ENCODE measurements at places on chromosomes 2 and 18.

DNA sequence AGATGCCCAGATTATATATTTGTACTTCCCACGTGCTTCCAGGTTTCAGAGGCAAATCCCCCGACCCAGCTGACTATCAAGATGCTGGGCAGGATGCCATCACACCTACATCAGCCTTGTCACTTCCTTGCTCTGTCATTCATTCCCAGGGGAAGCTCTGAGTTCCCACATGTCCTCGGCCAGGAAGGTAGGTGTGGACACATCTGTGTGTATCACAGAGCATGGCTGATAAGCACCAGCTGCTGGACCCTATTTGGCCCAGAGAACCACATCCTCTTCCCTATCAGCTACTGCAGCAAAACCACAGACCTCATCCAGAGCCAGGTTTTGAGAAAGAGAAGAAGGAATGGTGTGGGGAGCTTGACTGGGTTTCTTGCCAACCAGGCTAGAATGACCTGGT, 31.9 kb upstream of the ITGA6 start:
- no peak for DNase-seq

GRCh38 chr2:216235896-216236295, 126.7 kb downstream of the XRCC5 start:
- no peak for DNase-seq

DNA sequence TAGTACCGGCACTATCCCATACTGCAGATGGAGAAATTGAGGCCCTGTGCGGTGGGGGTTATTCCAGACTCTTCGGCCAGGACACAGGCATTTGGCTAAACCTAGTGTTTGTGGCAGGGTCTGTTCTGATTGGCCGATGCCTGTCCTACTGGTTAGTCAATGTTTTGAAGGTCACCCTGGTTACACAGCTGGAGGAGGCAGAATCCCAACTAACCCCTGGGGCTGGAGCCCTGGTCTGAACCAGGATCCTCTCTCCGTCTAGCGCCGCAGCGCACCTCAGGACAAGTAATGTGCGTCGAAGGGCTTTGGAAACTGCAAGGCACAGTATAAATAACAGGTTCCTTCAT, 19.4 kb downstream of the TEX44 start:
- DNase-seq, result no peak

GRCh38 chr2:38515155-38516074, 87.3 kb downstream of the HNRNPLL start:
- no peak for DNase-seq

- no peak for DNase-seq
Observed at GRCh38 chr2:46435353-46435752, 44.0 kb upstream of the TMEM247 start.

- DNase-seq, result no peak
Observed at GRCh38 chr2:26727641-26728561, 35.4 kb downstream of the KCNK3 start.

DNA sequence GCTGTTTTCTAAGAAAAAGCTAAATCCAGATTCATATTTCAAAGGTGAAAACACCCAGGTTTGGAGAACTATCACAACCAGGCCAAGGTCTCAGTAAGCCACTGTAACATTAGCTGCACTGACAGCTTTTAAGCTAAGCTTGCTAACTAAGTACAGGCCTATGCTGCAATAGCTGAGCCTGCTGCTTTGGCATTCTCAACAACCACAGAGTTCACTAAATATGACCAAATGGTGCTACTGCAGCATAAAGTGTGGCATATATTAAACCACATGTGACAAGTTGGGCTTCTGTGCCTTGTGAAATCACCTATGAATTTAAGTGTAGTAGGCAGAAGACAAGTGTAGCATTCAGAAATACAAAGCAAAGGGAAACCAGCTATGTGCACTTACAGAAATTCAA, 206.7 kb downstream of the TCF4 start:
- DNase-seq, result no peak

DNA sequence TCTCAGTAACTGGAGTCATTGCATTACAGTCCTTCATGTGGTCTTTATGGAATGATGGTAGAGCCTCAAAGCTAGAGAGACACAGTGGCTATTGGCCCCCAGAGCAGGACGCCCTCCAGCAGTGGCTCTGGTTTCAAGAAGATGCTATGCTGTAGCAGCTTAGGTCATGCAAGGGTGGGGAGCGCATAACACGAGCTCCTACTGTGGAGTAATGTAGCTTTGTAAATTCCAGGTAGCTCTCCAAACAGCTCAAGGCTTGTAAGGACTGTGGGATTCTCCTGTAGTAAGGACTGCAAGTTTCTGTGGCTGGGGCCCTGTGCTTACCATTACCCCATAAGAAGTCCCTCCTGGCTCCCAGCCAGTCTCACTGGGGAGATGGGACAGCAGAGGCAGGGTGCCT, 15.6 kb downstream of the APLF start:
- no peak for DNase-seq

GRCh38 chr18:56517761-56518160, 120.6 kb downstream of the TXNL1 start:
- no peak for DNase-seq

GRCh38 chr2:43894743-43895142, 56.0 kb downstream of the ABCG8 start:
- DNase-seq, result no peak

- DNase-seq, result no peak
Observed at GRCh38 chr2:133061874-133062593, 392.0 kb upstream of the LYPD1 start.

DNA sequence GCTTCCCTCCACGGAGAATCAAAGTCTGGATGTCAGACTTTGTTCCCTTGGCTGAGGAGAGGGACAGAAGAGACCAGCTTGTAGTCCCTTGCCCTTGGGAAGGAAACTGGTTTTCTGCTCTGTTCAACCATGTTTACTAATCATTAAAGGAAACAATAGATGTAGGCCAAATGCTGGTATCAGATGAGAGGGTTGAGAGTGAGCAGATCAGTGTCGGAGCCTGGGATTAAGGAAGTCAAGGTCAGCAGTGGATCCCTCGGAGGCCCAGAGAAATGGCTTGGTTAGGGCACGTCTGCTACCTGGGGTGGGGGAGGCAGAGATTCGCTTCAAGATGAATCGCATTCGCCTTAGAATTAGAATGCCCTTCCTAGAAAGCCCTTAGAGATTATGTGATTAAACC, 109.1 kb downstream of the MYCN start:
- no peak for DNase-seq

GRCh38 chr2:3639653-3640052, 18.3 kb upstream of the ALLC start:
- DNase-seq, result no peak

DNA sequence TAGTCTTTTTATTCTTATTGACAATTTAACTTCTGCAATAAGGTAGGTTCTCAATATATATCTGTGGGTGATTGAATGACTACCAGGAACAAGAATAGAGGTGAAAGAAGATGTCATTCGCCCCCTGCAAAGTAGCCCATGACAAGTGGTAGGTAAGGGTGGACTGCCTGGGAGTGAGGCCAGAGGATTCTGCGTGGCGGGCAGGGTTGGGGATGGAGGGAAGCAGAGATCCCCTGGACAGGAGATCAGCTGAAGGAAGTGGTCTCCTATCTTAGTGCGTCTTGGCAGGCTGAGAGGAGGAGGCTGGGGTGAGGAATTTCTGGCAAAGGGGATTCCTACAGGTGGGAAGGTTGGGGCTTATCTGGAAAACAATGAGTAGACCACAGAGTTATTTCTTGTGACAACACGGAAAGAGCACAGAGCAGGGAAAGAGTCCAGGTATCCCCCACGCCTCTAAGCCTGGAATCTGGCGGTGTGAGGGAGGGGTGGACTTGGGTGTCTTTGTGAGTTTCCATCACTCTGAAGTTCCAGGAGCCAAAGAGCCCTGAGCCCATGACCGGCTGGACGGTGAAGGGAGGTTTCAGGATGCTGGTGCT, 21.5 kb upstream of the MYCN start:
- DNase-seq, result no peak

GRCh38 chr18:13564579-13564978, 161.8 kb downstream of the FAM210A start:
- DNase-seq, result no peak

DNA sequence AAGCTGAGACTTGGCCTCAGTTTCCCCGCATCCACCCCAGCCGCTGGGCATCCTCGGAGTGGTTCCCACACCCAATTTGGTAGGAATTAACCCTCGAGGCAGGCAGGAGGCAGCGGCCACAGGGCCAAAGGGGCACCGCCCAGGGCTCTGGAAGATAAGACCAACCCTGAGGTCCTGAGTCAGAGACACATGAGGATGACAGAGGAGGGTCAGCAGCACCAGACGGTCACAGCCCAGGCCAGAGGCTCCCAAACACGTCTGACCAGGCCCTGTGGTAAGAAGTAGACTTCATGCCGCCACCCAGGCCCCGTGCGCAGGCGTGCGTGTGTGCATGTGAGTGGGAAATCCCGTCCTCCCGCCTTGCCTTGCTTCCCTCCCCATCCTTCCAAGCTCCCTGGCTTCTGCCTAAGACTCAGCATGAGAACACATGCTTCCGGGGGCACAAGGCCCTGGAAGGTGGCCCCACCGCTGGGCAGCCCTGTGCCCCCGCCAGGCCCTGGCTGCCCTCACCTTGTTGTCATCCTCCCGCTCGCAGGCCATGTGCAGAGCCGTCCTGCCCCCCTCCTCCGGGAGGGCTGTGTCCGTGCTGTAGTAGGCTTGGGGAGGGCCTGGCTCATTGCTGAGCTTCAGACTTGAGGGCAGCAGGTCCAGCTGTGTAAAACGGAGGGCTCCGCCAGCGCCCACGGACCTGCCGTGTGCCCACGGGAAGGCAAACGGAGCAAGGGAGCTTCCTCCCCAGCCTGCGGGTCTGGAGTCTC, 46.3 kb downstream of the ANKMY1 start:
- no peak for DNase-seq

- no peak for DNase-seq
Observed at GRCh38 chr2:191153716-191154115, 2.9 kb upstream of the STAT4 start.

DNA sequence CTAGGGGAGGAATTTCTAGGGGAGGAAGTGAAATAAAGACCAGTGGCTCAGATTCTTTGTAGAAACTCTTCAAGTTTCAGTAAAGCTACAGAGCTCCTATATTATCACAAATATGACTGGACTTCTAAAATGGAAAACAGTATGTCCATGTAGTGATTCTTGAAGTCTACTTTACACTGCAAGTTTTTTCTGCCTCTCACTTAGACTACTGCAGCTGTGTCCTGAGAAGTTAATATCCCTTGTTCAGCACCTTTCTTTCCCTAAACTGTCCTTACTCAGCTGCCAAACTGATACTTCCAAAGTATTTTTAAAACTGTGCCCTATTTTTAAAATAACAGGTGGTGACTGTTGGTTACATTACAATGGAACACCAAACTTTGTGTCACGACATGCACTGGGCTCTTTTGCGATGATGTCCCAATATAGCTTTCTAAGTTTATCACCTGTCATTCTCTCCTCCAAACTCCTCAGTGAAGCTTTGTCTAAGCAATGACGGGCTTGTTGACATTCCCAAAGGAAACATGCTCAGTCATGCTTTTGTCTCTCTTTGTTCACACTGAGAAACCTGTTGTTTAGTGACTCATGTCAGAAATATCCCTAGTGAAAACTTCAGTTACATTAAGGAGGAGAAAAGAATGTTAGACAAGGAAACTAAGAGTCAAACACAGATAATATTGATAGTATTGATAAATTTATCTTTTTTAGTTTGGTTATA, 341.1 kb downstream of the ARL6IP6 start:
- DNase-seq, result no peak

DNA sequence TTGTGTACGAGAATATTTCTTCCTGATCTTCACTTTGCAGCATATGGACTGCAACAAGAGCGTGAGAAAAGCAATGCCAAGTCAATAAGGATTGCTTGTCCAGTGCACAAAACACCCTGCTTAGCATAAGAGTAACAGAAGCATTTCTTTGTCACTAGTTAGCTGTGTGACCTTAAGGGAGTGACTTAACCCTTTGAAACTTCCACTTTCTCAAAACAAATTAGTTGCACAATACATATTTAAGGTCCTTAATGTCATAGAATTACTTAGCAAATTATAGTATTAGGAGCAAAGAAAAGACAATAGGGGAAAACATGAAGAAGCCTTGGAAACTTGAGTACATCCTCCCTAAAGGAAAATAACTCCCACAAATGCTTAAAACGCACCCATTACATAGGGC, 230.1 kb downstream of the RNF152 start:
- no peak for DNase-seq

DNA sequence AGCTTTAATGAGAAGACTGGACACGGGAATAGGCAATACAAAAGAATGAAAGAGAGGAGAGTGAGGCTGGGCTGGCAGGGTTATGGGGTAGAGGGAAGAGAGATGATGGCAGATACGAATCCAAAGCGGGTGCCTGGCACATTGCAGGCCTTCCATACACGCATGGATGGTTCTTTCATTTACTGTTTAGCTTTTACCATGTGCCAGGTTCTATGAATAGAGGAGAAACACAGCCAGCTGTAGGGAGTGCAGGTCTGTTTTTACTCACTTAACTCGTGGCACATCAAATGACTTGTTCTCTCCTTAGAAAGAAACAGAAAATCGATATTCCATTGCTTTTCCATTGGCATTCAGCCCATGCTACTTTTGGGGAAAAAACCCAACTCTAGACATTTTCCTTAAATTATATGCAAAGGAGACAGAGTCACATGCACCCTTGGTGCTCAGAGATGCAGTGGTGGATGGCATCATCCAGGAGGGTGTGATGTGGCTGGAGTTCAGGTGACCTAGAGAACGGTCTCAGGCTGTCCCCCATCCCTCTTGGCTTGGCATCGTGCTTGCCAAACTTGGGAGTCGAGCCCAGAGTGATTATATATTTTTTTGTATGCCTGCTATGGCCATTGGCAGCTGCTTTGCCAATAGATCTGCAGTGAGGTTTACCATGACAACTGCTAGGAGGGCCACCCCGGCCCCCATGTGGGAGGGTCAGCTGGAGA, 6.2 kb downstream of the LTBP1 start:
- no peak for DNase-seq

- no peak for DNase-seq
Observed at GRCh38 chr2:235085476-235085875, 133.7 kb downstream of the SH3BP4 start.

GRCh38 chr2:8281950-8282857, 399.7 kb upstream of the ID2 start:
- no peak for DNase-seq

DNA sequence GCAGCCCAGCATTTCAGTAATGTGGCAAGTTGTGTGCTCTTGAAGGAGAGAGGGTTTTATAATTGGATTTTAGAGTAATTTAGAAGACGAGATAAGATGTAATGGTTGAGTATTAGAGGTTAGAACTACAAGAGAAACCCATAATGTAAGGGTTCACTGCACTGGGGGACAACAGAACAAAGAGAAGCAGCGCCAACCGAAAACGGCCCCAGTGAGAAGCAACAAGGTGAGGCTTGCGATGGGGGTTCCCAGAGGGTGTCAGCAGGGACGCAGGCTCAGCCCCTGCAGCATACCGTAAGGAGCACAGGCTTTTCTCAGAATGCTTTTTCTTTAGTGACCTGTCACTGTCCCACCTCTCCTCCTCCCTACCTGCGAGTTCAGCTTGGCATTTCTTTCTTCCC, 183.9 kb upstream of the ETAA1 start:
- no peak for DNase-seq

- DNase-seq, result no peak
Observed at GRCh38 chr2:164975891-164976290, 20.6 kb upstream of the SLC38A11 start.

DNA sequence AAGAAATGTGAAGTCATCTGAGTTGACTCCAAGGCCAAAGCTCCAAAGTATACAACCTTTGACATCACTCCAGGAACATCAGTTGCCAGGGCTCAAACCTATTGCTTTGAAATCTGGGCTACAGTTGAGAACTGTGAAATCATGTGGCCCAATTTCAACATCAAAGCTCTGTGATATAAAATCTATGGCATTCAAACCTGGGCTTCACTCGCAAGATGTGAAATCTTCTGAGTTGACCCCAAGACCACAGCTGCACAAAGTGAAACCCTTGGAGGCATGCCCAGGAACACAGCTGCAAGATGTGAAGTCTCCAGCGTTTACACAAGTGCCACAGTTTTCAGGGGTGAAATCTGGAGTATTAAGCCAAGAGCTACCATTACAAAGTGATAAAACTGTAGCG, 9.4 kb upstream of the ZNF512 start:
- DNase-seq, result no peak
